ENCODE measurements at places on chromosomes 1 and 21.

- no peak for DNase-seq
These were observed 151.7 kb downstream of the COP1 start for GRCh38 chr1:176055398-176055797.

GRCh38 chr1:118783095-118783758, 204.9 kb downstream of the TBX15 start:
- DNase-seq, result no peak

DNA sequence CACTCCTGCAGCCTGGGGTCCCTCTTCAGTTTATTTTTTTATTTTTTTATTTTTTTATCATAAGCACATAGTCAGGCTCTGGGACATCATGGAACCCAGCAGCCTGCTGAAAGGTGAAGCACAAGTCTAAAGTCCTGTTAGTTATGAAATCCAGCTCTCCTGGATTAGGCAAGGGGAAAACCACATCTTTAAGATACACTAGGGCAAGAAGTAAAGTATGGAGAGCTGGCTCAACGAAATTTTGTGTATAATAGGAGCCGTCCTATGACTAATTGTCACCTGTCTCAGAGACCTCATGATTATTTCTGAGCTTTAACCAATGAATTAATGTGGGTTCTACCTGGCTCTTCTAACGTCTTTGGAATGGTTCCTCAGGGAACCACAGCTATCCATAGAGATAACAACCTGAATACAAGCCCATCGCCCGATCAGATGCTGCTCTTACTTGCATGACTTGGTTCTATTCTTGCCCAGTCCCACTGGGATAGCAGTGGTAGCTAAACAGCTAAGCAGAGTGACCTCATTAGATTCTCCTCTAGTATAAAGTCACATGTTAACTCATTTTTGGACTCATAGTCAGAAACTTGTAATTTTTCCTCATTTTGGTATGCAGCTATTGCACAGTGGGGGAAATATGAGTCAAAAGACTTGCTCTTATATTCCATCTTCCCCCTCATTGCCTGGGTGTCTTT, 122.7 kb downstream of the LMO4 start:
- DNase-seq, result no peak

- no peak for DNase-seq
These were observed 20.6 kb upstream of the BACE2 start for GRCh38 chr21:41147096-41147978.

DNA sequence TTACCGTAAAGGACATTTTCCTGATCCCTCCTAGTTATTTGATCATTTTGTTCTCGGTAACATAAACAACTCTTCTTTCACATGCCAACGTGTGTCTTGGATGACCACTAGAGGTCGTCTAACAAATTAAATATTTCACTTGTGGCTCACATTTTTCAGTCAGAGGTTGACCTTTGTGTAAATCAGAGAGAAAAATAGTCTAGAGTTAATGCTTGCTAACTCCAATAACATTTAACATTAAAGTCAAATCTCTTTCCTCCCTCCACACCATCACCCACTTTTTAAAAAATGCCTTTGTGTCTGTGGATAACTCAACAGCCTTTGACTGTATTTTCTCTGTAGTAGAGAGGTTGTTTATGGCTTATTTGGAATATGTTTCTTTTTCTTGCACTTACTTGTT, 220.5 kb upstream of the B3GALT2 start:
- DNase-seq, result peak; percentile 64

All from CD4-positive, alpha-beta T cell treated with Interleukin-21 for 1 hour (primary cell).